ENCODE measurements at places on chromosomes 11 and 22. TPM values are rescaled to one million over a fixed set of nuclear protein-coding genes. Genes with fewer than 3 reads are reported as not detected.

ZP1 gene
- total RNA-seq: not detected

YAP1 gene
- 152 TPM for total RNA-seq

DNA sequence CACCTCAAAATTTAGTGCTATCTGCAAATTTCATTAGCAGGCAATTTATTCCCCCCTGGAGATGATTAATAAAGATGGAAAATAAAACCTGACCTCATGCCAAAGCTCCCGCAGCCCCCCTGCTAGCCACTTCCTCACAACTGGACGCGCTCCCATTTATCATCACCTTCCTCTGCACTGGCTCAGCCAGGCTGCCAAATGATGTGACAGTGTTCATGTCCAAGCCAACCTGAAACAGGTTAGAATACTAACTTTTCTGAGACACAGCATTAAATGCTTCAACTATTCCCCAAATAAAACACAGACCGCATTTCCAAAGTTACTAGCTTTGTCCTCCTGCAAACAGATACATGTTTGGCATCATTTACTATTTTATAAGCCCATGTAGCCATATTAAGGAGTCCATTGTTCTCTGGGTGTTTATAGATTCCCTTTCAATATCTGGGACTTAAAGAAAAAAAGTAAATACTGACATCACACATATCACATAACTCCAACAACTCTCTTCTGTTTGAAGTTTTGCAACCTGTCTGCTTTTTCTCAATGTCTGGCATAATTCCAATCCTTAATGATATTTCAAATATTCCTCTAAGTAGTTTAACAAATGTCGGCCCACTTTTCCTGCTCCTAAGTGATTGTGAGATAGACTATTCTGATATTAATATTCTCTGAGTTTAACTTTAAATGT lies 829.7 kb upstream of the FAT3 start:
- DNase-seq: no peak

RAB38 gene
- 25.1 TPM for total RNA-seq

GRCh38 chr11:131305005-131305404 lies 65.4 kb upstream of the NTM start:
- DNase-seq: no peak

RIMBP3B gene
- not detected for total RNA-seq

GAL3ST3 gene
- total RNA-seq: not detected

GRCh38 chr11:112308651-112309050 lies 48.0 kb upstream of the PLET1 start:
- DNase-seq: no peak

GRCh38 chr11:101061606-101062005 lies 68.0 kb downstream of the PGR start:
- no peak for DNase-seq

DNA sequence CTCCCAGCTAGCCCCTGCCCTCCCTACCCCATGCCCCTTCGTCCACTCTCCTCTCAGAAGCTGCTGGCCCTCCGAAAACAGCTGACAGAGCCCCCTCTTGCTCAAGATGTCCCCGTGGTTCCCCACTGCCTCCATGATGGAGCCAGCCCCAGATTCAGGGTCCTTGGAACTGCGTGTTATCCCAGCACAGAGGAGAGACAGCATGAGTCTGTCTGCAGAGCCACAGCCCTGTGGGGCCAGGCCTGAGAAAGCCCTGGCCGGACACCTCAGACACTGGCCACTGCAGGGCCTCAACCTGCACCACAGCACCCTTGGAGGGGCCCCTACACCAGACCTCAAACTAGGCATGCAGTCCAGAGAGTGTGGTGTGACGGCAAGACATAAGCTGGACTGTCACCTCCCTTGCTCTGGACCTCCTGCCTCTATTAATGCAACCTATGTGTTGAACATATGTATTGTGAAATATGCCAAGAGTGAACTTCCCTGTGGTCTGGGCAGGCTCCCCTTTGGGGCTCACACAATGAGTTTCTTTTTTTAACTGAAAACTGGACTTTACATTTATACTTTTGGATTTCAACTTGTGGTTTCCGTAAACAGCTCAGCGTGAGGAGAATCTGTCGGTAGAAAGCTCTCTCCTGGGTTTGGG lies 9.6 kb downstream of the PNPLA5 start:
- DNase-seq: no peak

AGBL2 gene
- total RNA-seq: 4.9 TPM

DNA sequence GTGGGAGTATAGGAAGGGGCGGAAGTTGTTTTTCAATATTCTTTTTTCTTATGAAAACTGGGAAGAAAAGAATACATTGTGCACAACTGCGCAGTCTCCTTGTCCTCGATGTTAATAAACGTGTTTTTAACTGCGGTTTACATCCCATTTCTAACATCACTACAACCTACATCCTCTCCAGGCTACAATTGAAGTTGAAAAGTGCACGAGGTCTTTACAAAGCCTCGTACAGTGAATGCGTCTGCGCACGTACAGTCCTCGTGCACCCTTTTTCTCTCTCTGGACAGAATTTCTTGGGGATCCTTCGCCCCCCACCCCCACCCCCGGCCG lies 102.4 kb downstream of the WT1 start:
- DNase-seq: no peak

DNA sequence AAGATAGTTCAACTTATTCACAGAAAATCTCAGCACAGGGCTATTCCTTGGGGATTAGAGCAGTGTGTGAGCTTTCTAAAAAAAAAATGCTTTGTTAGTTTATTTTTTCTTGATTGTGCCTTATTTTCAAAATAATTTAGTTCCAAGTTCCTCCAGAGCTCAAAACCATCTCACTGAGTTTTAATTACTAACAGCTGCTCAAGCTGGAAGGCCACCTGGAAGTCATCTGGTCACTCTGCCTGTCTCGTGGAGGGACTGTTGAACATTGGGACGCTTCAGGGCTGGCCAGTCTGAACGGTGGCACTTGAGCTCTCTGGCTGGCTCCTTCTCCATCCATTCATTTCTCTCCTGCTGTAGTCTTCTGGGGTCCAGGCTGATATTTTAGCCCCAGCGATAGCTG lies 4.0 kb downstream of the OR51E1 start:
- DNase-seq: no peak

DNA sequence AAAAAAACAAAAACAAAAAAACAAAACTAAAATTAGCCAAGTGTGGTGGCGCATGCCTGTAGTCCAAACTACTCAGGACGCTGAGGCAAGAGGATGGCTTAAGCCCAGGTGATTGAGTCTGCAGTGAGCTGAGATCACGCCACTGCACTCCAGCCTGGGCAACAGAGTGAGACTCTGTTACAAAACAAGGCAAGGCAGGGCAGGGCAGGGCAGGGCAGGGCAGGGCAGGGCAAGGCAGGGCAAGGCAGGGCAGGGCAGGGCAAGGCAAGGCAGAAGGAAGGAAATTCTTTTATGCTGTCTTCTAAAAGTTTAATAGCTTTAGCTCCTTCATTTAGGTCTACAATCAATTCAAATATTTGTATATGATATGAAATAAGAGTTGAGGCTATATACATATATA lies 50.1 kb upstream of the RASSF10 start:
- no peak for DNase-seq

GRCh38 chr11:67996622-67997474 lies 7.0 kb downstream of the UNC93B1 start:
- DNase-seq: peak; percentile 77

DNA sequence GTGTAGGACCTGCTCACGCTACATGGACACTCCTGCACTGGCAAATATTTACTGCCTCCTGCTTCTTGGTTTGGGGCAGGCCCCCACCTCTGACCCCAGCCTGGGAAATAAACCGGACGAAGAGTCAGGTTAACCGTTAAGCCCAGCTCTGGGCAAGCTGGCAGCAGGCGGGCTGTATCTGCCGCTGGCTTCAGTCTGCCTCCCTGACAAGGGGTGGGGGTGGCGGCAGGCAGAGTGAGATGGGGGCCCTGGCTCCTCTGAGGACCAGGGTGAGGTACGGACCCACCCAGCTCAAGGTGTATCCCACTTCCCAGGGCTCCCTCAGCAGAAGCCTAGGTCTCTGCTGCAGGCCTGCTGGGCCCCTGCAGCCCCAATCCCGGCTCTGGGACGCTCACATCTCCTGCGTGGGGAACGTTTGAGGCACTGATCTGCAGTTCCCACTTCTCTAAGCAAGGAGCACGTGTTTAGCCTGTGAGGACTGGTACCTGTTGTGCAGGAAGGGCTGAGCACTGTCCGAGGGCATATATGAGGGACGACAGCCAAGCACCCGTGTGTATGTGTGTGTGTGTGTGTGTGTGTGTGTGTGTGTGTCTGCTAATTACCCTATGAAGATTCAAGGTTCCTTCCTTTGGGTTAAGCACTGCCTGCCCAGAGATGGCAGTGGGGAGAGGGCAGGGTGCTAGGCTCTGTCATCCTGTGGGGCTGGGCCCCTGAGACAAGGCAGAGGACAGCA lies 1.1 kb upstream of the LRRC75B start:
- no peak for DNase-seq

HOATZ gene
- not detected for total RNA-seq

GRCh38 chr22:41919357-41920224 lies 4.7 kb upstream of the SHISA8 start:
- DNase-seq: peak; percentile 66
